Stimulated activated CD4-positive, alpha-beta T cell treated with anti-CD3 and anti-CD28 coated beads, Interleukin-1b, Interleukin-23, amount 100 ng/mL, for 48 hours (primary cell): ENCODE measurements at places on chromosomes 3 and 15.
A peak's percentile ranks its signal among the peaks of the same experiment; 100 is the strongest.

GRCh38 chr3:195194559-195195206 lies 76.3 kb downstream of the XXYLT1 start:
- no peak for DNase-seq

DNA sequence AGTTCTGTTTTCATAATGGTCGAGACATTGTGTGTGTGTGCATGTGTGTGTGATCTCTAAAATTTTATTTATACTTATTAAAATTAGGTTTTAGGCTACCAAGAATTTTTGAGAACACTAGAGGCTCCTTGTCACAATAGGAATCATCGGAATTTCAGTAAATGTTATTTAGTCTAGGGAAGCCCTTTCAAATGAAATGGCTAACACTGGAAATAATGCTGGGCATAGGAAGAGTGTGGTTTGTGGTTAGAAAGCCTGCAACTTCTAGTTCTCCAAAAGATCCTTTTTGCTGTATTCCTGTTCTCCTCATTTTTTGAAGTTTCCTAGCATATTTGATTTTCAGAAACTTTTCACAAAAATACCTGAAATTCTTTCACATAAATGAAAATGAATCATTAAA lies 92.5 kb upstream of the MBNL1 start:
- no peak for DNase-seq

DNA sequence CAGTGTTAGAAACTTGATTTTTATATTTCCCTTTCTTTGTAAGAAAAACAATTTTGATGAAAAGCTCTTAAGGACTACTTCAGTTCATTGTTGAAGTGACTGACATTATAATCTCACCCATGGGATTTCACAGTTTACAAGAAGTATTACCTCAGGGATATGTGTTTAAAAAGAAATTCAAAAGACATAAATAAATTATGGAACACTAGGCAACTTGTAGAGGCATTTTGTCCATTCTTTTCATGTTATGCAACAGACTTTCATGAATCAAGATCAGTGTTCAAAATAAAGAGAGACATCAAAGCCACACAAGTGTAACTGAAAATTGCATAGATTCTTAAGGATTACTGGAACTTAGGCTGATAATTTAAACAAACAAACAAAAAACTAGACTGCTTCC lies 196.8 kb upstream of the AGTR1 start:
- no peak for DNase-seq

DNA sequence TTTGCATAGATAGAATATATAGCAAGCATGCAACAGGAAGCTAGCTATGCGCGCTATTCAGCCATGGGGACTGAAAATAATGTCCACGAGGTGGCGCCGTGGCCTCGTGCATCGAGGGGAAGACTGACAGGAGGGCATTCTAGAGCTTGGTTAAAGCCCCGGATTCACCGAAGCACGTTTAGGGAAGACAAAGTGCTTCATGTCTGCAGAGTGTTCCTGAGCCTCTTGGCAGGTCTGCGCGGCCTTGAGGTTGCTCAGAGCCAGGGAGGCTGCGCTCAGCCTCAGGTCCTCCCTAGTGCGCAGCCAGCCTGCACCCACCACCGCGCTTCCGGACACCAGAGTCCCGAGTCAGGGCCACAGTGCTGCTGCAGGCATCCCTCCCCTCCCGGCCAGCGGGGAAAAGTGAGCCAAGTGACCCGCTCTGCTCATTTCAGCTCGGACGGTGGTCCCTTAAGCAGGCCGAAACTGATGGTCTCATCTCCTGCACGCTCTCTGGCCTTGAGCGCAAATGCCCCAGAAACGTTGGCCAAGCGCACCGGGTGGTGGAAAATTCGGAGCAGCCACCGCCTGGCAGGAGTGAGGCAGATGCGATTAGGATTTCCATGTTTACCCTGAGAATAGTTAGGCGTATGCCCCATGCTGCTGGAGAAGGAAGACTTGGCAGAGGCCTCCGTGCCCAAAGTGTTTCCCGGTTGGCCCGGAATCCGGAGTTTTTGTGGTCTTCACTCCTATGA lies 24.8 kb downstream of the GABRA5 start:
- peak; percentile 56 for DNase-seq

- DNase-seq, result no peak
Measured at GRCh38 chr15:90020936-90021507, 19.9 kb downstream of the ZNF710 start.

DNA sequence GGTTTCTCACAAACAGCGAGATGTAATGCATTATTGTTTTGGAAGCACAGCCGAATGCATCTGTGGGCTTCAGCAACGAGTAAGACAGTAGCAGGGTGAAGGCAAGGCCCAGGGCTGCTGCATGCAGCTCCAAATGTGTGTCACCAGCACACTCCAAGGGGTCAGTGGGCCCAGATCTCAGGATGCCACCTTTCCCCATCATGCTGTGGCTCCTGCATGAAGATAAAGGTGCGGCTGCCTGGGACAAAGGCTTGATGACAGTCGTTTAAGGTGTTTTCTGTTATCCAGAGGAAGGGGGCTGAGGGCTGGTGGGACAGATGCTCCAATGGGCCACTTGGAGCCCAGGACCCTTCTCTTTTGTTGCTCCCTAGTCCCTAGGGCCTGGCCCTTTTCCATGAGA lies 13.2 kb downstream of the C3orf22 start:
- no peak for DNase-seq

- no peak for DNase-seq
Measured at GRCh38 chr3:120160050-120160449, 65.8 kb upstream of the GSK3B start.

DNA sequence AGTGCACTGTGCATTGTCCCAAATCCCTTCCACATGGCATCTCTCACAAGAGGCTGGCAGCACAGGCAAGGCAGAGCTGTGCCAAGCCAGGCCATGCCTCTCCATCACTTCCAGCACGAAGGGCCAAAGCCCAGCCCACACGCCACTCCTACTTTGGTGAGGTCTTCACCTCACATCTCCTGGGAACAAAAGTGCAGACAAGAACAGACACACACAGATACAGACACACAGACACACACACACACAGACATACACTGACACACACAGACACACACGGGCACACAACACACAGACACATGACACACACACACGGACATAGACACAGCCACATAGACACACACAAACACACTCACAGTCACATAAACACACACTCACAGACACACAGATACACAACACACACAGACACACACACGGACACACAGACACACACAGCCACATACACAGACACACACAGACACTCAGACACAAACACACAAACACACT lies 233.3 kb downstream of the UACA start:
- no peak for DNase-seq

DNA sequence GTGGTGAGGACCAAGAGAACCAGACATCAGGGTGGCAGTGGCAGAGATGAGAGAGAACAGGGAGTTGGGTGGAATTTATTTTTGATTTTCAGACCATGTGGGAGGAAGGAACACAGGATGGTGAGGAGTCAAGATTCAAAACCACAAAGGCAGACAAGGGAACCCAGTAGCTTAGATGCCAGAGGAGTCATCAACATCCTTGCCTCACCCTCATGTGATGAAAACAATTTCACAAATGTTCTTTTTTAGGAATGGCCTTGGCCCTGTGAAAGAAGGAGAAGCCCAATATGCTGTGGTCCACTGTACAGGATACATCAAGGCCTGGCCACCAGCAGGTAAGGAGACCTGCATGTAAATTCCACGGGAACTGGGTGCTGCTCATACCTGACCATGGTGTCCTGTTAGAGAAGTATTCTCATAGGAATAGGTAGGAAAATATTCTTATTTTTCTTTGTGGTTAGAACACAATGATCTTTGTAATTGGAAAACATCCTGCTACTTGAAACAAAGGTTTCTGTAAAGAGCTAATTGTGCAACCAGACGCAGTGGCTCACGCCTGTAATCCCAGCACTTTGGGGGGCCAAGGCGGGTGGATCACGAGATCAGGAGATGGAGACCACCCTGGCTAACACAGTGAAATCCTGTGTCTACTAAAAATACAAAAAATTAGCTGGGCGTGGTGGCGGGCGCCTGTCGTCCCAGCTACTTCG lies 110.0 kb downstream of the ARNT2 start:
- DNase-seq, result no peak

DNA sequence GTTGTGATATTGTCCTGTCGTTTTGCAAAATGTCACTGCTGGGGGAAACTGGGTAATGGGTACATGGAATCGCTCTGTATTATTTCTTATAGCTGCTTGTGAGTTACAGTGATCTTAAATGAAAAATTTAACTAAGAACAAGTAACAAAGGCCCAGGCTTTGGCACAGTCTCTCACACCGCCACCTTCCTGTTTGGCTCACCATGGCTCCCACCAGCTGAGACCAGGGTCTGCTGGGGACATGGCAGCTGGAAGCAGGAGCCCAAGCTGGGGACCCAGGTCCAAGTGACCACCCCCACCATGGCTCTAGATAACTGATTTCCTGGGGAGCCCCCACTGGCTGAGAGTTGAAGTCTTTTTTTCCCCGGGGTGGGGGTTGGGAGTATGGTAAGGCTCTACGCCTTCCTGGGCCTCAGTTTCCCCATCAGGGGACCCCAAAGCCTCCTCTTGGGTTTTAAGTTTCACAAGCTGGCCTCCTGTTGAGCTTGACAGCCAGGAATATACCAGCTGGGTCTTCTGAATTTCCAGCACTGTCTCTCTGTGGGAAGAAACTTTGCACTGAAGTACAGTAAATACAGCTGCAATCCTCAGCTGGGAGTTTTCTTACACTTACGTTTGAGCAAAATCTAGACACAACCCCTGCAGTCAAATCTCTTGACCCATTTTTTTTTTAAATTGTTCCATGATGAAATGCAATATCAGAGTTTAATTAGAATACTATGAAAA lies 26.1 kb downstream of the ABTB1 start:
- no peak for DNase-seq

DNA sequence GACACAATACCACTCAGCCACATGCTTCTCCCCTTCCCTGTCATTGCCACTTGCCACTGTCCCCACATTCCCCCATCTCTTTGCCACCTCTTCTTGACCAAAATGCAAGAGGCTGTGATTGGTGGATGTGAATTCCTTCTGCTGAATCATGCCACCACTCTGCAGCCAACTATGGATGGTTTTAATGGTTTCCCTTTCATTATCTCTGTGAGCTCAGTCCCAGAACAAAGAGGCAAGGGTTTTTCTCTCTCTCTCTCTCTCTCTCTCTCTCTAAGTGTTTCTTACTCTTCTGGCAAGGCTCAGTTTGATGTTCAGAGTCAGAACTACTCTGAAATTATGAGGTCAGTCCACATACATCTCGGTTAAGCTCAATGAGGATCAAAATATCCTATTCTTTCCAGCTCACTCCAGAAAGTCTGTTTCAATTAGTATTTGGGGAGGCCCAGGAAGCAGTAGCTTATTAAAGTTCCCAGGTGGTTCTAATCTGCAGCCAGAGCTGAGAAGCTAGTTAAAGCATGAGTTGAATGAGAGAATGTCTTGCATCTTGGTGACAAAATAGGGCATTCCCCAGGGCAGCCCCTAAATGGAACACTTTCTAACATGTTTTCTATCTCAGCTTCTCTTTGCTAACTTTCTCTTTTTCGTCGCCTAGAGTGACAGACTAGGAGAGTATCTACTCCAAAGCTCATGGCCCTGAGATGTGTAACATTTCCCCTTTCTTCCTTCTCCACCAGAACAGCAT lies 8.5 kb upstream of the ILDR1 start:
- no peak for DNase-seq

GRCh38 chr3:12073106-12073505 lies 68.9 kb downstream of the SYN2 start:
- no peak for DNase-seq

- no peak for DNase-seq
Measured at GRCh38 chr3:125010393-125010792, 45.4 kb downstream of the HEG1 start.

DNA sequence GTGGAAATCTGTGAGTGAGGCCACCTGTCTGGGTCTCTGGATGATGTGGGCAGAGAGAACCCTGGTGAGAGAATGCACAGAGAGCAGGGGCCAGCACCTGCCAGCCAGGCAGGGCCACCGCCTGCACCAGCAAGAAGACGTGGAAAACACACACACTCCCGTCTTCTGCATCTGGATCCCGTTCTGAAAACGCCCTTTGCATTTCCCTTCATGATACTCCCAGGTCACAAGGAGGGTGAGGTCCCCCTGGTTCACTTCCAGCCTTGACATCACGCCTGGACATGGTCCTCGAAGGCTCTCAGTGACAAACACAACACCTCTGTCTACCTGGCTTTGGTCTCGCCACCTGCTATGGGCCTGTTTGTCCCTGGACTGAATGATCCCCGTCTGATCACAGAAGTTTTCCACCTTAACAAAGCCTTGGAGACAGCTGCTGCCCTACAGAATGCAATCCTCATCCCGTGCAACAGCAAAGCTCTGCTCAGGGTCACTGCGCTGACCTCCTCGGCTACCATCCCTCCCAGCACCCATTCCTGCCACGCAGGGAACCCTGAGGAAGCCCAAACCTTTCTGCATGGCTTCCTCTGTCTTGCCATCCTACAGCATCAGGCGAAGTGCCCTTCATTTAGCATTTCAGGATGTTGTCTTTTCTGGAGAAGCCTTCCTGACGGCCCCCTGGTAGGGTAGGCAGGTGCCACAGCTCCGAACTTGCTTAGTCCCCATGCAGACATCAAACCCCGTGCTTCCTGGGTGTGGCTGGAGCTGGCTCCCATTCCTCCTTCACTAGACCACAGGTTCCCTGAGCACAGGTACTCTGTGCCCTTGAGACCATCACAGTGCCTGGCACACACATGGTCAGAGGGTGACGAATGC lies 122.5 kb downstream of the ATP10A start:
- no peak for DNase-seq

GRCh38 chr3:134991003-134991402 lies 195.9 kb downstream of the EPHB1 start:
- no peak for DNase-seq

DNA sequence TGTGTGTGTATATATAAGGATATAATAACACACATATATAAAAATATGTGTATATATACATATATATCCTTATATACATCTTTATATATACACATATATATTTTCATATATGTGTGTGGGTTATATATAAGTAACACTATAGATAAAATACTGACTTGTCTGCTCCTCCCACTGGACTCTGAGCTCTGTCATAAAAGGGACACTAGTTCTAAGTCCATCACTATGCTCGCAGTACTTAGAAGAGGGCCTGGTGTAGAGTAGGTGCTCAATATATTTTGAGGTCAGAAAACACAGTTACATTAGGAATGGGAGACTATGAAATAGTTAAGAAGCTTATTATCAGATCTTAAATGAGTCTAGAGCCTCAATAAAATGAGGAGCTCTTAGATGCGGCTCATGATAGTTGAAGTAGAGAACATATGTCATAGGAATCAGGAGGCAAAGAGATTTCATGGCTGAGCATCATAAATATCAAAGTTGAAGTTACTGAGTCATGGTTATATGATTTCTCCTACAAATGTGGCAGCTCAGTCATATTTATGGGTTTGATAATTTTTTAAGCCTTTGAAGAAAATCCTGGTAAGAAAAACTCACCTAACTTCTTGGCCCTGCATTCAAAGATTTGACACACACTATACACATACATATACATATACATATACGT lies 371.2 kb upstream of the THBS1 start:
- no peak for DNase-seq

DNA sequence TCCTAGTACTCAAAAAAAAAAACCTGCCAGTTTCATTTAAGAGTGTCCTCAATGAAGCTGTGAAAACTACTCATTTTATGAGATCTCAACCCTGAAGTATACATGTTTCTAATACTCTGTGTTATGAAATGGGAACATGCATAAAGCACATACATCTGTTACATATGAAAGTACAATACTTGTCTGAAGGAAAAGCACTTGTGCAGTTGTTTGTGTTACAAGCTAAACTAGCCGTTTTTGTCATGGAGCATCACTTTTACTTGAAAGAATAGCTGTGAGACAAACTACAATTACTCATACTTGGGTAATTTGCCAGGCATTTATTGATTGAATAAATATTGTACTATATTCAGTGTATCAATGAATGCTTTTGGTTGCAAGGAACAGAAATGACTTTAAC lies 72.7 kb downstream of the TIPARP start:
- DNase-seq, result no peak
